Mucosa of descending colon (tissue), 3 donors: ENCODE measurements at places on chromosomes 11 and 22. TPM values are rescaled to one million over a fixed set of nuclear protein-coding genes. Genes with fewer than 3 reads are reported as not detected.

The TRIM6 gene
- total RNA-seq, result 0.43 TPM

The GGTLC3 gene
- total RNA-seq, result not detected

The TMPRSS6 gene
- 0.29 TPM for total RNA-seq

- no peak for DNase-seq
Observed at GRCh38 chr11:35114906-35115687, 23.9 kb upstream of the CD44 start.

GRCh38 chr11:109096266-109096665 lies 325.7 kb upstream of the C11orf87 start:
- no peak for DNase-seq

DNA sequence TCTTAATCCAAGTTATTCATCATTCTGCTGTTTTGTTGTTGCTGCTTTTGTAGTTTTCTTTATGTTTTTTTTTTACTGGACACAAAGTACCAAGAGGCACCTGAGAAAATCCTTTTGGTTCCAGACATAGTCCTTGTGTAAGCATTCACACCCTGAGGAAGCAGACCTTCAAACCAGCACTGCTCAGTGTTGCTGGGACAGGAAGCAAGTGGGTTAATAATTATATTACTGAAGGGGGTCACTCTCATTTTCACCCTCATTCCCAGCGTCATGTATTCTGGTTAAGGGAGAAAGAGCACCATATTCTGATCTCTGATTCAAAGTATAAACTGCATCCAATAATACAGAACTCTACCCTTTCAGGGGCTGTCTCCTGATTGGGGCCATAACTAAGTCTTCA lies 5.9 kb upstream of the ALKBH3 start:
- no peak for DNase-seq

DNA sequence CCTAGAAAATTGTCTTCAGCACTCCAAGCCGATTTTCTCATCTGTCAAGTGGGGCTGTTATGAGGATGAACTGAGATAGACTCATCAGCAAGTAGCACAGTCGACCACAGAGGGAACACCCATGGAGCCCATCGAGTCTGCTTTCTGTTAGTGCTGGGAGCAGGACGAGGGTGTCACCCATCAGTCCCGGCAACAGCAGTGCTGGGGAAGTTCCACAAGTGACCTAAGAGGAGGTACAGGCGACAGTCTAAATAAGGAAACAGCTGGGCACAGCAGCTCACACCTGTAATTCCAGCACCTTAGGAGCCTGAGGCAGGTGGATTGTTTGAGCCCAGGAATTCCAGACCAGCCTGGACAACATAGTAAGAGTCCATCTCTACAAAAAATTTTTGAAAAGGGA lies 9.7 kb downstream of the RTL6 start:
- DNase-seq, result no peak

GRCh38 chr22:49568751-49569285 lies 258.9 kb downstream of the BRD1 start:
- DNase-seq, result no peak
